Dermis blood vessel endothelial cell (primary cell): ENCODE measurements at places on chromosomes 1 and 21.
A peak's percentile ranks its signal among the peaks of the same experiment; 100 is the strongest.

GRCh38 chr1:235867903-235868469 is 1.3 kb upstream of the LYST start:
- DNase-seq, result no peak

DNA sequence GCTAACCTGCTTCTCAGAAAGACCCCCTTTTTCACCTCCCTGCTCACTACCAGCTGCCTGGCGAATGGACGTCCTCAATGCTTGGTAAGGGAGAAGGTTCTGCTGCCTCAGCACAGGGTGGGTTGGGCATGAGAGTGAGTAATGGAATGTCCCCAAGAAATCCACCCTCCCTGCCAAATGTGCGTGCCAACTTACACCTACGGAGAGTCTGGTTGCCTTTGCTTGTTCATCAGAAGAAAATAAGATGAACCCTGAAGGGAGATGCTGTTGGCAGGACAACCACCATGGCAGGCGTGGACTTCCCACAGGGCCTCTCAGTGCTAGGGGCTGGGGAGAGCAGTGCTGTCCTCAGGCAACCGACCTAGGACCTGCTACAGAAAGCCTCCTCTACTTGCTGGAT is 106.0 kb downstream of the XCL2 start:
- no peak for DNase-seq

- DNase-seq, result no peak
These were observed 60.6 kb downstream of the LYST start for GRCh38 chr1:235806123-235806522.

DNA sequence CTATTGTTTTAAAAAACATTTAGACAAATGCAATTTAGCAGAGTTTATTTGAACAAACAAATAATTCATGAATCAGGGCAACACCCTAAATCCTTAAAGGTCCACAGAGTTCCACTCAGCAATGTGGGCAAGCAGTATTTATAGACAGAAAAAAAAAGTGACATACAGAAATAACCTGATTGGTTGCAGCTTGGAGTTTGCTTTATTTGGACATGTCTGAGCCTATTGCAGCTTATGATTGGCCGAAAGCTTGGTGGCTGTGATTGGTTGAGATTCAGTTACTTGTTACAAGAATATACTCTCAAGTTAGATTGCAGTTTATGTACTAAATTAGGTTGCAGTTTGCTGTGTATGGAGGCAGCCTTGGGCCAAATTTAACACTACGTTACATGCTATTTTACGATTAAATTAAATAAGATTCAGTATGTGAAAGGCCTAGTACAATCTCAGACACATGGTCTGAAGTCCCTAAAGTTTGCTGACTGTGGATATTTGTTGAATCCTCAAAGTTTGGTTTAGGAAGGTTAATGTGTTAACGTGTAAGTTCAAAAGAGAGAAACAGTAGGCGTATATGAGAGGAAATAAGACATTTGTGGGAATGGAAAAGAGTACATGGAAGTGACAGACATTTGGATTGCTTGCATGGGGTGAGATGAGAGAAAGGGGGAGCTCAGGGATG is 6.9 kb upstream of the CAMSAP2 start:
- DNase-seq, result no peak

DNA sequence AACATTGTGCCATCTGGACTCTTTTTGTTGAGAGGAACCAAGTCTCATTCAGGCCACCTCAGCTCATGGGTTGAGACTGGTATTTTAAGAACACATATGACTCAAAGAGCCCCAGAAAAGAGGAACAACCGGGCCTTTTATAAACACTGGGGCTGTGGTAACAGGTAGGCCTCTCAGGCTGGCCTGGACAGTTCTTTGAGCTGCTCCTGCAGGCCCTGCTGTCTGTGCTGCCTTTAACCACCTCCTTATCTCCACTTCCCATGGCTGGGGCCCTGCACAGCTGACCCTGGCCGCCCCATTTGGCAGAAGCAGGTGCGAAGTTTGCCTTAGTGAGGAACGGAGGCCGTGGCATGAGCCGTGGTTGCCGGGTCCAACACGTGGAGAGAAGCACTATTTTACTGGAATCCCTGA is 163.3 kb downstream of the RHOU start:
- DNase-seq, result no peak

DNA sequence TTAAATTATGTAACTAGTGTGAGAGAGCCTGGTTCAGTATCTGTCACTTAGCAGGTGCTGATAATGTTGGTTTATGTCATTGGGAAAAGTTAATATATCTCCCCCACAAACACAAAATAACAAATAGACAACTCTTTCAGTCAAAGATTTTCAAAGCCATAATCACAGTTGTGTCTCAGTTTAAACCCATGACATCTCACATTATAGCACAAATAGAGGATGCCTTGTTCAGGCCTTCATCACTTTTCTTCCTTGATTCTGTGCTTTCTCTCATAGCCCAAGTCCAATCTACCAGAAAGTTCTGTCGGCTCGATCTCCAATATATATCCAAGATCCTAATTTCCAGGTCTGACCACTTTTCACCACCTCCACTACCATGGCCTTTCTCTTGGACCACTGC is 6.2 kb upstream of the EPS15 start:
- DNase-seq, result no peak

DNA sequence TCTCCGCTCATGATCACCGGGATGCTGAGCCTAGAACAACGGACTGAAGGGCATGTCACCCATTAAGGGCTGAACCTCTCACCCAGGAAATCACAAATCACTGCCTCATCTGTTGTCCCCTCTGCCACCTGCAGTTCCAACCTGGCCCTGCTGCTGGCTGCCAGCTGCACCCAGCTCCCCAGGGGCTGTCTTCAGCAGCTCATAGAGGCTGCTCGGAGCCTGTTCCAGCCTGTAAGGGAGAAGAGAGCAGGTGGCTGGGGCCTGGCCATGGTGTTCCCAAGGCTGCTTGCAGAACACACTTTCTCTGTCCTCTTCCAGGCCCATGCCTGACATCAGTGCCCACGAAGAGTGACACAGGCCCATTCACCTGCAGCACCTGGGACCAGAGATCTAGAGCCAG is 44.5 kb upstream of the DISP3 start:
- no peak for DNase-seq

- peak; percentile 67 for DNase-seq
These were observed 708 bp upstream of the ZNF362 start for GRCh38 chr1:33255347-33256220.

DNA sequence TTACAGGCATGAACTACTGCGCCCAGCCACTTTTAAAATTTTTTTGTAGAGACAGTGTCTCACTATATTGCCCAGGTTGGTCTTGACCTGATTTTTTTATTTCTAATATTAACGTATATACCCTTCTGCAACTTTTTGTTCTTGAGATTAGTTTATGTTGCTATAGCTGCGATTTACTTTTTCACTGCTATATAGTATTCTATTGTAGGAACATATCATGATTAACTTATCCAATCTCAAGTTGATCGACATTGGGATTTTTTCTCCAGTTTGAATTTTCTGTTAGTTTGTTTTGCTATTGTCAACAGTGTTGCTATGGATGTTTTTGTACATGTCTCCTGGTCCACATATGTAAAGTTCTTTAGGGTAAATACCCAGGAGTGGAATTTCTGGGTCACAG is 35.4 kb downstream of the WASF2 start:
- no peak for DNase-seq

- DNase-seq, result peak; percentile 72
These were observed 15.4 kb downstream of the EFNA3 start for GRCh38 chr1:155093911-155094621.

DNA sequence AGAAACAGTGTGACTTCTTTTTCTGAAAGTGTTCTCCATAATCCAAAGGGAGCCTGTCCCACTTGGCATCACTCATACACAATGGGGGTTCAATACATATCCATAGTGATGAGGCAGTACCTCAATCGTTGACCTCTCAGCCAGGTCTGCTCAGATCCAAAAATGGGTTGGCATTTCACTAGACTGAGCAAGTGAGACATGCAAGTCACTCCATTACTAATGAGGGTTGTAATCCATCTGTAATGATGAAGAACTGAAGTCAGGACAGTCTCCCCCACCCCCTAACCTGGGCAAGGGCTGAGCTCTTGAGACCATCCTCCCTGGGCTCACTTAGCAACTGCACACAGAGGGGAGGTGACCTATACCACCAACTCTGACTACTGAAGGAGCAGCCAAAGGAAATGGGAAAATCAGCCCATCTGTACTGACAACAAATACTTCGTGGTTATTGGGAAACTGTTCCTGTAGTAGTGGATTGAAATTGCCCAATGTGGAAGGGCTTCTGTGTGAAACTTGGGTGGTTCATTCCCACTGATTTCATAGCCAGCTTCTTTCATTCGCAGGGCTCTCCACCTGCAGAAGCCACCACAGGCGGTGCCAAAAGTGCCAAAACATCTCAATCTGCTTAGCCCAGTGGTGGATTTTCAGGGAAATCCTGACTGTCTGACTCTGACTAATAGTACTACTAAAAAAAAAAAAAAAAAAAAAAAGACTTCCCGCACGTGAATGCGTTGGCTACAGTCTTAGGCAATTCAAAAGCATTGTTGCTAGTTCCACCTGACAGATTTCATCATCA is 5.0 kb downstream of the NGF start:
- DNase-seq, result no peak

DNA sequence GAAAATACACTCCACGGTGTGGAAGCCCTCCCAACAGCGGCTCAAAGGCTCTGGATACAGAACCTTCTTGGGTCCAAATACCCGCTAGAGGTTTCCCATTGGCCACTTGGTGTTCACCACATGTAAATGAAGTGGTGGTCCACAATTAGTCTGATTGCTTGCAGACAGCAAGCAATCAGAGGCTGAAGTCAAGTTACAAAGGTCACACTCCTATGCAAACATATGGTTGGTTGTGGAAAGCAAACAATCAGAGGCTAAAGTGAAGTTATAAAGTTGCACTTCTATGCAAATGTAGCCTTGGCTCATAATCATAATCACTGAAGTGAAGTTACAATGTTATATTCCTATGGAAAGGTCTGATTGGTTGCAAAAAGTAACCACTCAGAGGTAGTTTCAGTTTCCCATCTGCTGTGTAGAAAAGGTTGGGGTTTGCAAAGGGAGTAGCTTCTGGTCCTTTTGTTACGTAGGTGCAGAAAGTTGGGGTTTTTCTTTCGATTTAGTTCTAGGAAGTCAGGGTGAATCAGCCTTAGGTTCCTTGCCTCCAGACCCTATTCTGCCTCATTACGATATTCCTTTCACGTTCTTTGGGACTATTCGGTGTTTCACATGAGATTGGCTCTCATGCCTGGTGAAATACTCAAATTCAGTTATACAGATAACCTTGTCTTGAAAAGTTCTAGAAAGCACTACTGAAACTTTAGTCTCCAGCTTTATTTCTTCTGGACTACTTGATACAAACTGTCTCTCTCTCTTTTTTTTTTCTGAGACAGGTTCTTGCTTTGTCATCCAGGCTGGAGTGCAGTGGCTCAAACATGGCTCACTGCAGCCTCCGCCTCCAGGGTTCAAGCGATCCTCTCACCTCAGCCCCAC is 36.7 kb upstream of the MTF2 start:
- DNase-seq, result no peak

DNA sequence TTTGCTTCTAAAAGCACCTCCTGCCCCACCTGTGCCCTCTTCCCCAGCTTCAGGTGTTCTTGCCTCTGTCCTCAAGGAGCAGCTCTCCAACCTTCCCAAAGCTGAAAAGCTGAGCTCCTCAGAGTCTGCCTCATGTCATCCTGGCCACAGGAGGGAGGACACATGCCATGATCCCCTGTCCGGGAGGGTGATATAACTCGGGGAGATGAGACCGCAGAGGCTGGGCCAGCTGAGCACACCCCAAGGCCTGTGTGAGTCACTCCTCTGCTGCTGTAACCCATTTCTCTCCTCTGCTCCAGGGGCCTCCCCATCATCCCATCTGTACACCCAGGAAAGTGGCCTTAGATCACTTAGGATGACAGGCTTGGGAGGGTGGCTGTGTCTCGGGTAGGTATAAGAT is 49.8 kb downstream of the EPHB2 start:
- DNase-seq, result no peak

DNA sequence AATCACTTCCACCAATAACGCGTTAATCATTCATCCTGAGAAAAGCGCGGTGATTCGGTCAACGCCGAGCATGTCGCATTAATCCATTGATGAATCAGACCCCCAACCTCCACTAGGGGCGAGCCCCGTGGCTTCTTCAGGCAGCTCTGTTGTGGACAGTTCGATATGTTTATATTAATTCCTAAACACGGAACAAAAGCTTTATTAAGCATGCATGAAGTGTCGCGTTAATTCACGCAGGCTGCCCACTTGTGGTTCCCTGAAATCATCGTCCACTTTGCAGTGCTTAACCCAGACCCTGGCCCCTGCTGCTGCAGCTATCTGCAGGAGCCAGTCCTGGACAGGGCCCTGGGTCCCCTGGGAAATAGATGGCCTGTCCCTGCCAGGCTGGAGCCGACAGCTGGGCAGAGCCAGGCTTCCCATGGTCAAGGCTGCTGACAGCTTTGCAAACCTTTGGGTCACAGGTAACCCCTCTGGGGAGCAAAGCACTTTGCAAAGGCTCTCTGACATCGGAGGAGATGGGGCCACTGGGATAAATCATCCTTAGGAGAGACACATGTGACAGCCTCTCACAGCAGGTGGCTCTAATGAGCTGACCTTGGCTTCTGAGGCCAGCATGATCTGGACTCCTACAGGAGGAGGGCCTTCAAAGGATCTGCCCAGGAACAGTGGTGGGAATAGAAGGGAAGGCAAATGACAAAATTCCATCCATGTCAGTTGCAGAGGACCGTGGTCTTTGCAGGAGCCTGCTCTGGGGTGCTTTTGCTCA is 137.0 kb upstream of the AJAP1 start:
- no peak for DNase-seq

DNA sequence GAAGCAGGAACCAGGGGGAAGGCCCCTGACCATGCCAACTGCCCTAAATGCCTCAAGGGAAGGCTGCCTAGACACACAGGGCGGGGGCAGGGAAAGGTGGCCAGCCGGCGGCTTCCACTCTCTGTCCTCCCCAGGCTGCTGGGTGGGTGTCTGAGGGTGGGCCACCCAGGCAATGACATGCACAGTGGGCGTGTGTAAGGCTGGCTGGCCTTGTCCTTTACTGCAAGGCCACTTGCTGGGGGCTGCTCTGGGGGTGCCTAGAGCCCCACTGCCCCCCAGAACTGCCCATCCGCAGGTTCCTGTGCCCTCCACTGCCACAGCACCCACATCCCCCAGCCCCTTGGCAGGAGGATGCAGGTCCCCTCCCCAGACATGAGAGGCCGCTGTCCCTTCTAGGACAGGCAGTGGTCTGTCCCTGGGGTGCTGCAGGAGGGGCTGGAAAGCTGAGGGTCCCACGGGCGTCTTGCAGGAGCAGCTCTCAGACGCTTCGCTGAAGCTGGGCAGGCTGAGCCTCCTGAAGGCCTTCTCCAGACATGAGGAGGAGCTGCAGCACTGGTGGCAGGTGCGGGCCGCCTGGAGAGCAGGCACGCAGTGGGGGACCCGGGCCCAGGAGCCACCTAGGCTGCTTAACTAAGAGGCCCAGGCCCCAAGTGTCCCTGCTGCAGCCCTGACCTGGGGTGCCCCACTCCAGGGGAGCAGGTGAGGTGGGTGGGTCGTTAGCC is 10.1 kb downstream of the CCDC27 start:
- no peak for DNase-seq

DNA sequence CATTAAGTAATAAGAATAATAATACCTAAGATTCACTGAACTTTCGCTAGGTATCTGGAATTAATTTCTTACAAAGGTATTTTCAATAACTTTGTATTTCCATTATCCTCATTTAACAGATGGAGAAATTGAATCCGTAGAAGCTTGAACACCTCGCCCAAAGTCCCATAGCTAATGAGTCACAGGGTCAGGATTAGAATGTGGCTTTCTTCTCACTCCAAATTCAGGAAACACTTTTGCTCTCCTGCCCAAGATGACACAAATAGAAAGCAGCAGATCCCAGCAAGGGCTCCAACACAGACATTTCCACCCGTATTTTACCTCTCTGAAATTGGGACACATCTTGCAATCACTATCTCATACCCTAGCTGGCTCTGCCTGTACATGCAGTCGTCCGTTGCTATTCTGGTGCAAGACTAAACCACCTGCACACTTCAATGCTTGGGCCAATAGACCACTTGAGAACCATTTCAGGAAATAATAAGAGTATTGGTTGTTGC is 125.9 kb upstream of the GREM2 start:
- DNase-seq, result no peak
